ENCODE measurements at places on chromosomes 11 and 22.

DNA sequence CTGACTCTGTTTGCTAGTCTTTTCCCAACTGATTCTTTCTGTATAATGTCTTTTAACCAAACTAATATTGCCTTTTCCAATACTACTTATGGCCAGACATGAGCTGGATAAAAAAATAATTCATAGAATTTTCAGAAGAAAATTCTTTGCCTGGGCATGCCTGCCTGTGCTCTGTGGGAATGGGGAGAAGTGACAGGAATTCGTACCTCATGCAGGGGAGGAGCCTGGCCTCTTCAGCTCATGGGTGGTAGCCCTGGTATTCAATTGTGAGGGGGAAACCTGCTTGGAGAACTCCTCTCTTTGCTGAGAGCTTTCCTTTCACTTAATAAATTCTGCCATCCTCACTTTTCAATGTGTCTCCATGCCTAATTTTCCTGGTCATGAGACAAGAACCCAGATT, 928.8 kb downstream of the FAM181B start:
- DNase-seq = no peak

GRCh38 chr11:10514202-10514601, 26.8 kb downstream of the RNF141 start:
- DNase-seq = no peak

DNA sequence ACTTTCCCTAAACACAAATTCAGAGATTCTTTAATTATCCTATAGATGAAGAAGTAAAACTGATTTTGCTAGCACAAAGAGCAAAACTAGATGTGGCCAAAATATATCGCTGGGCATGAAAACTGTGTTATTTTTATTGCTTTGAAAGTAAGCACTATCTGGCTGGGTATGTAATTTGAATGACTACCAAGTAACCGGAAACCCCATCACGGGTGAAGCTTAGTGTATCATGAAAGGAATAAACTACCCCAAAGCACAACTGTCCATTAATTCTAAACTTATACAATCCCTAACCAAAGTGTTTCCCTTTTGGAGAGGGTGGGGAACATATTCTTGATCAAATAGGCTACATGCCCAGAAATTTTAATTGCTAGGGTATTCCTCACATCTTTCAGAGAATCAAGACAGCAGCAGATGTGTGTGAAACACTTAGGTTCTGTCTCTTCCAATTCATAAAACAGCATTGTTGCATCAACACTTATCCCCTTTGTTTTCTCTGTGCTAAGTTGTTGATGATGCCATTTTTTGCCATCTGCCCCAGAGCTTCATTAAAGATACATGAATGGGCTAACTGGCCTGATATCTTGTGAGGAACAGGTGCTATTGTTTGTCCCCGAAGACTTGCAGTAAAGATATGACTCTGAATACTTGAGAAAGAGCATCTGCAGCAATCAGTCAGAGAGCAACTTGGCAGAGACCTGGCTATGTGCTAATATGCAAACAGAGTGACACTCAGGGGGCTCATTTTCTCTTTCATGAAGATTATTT, 238.2 kb downstream of the SOX6 start:
- peak; percentile 25 for DNase-seq

- DNase-seq = no peak
Observed at GRCh38 chr11:116473790-116474346, 298.9 kb downstream of the BUD13 start.

DNA sequence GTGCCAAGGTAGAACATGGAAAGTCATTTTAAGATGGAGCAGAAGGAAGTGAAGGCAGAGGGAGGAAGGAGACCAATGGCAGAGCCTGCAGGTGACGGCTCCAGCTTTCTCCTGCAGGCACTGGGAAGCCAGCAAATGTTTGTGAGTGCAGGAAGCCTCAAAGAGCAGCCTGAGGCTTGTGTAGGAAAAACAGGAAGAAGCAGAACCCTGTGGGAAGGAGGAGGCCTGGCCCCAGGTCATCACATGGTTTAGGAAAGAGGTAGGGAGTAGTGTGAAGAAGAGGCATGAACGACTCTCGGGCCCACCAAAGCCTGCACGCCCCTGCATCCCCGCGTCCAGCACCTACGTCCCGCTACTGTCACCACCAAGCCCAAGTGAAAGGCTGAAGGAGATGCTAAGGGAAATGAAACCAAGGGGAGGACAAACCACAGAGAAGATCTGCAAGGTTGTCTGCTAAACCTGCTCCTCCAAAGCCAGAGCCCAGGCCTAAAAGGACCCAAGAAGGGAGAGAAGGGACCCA, 151.5 kb downstream of the CHST1 start:
- no peak for DNase-seq

GRCh38 chr11:316031-316701, 2.3 kb downstream of the IFITM1 start:
- DNase-seq = no peak

GRCh38 chr11:128911701-128912100, 20.5 kb downstream of the KCNJ5 start:
- no peak for DNase-seq

GRCh38 chr11:134988495-134988894, 576.5 kb upstream of the B3GAT1 start:
- DNase-seq = no peak

DNA sequence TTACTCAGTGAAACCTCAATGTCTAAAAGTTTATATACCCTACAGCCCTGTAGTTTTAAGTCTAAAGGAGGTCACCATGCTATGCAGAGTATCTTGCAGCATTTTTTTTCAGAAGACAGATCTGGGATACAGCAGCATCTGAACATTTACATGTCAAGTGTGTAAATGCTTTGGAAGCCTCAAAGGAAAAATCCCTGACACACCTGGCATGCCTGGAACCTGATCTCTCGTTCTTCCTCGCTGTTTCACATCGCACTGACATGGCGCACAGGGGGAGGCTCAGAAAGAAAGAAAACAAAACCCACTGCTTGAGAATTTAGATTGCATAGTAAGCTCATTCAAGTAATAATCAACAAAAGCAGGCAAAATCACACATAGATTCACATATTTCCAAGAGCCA, 31.0 kb downstream of the PAX6 start:
- DNase-seq = no peak

DNA sequence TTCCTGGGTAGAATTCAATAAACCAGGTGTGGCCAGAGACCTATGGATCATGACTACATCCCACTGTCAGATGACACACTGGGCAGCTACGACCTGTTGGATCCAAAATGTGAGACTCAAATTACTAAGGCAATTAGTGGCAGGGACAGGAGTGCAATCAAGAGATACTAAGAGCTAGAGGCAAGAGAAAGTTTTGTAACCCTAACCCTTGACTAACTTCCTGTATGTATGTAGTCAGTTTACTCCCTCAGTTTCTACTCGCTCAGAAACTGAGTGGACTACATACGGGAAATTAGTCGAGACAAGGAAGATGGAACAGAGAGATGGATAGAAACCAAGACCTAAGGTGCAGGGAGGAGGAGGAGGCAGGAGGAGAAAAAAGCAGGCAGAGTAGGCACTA, 2.7 kb downstream of the CYB5R2 start:
- no peak for DNase-seq

- DNase-seq = no peak
Observed at GRCh38 chr11:130471731-130472433, 23.4 kb downstream of the ADAMTS15 start.

DNA sequence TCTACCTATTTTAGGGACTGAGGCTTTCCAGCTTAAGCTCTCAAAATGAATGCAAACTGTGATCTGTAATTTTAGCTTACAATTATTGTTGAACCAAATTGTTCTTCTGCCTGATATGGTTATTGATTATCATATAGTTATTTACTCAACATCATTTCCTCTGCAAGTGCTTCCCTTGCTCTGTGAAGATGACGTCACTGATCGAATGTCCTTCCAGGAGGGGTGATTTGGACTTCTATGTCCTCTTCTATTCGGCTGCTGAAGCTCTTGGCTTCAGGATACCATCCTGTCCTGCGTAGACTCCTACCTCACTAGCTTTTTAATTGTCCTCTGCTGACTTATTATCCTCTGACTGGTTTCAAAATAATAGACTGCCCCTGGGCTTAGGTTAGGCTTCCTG, 137.4 kb upstream of the LARGE1 start:
- DNase-seq = no peak

All from NCI-H1417 (cell line).